ENCODE measurements at places on chromosomes 5 and 9.

DNA sequence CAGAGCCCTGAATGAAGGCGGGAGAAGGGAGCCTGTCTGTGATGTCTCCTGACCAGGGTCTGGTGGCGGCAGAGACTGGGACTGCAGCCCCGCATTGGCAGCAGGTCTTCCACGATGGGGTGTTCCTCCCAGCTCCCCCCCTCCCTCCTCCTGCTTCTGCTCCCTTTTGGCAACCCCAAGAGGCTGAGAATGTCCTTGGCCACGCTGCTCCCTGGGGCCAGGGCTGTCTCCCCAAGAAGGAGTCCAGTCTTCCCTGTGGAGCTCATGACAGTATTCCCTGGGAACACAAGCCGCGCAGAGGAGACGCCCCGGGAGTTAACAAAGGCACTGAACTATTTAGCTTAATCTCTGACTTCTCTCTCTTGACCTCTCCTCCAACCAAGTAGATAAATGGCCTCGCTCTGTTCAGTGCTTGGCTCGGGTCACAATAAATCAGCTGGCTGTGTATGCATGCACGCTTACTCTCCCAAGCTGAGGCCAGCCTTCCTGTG lies 84.0 kb upstream of the NEURL1B start:
- no peak for DNase-seq

DNA sequence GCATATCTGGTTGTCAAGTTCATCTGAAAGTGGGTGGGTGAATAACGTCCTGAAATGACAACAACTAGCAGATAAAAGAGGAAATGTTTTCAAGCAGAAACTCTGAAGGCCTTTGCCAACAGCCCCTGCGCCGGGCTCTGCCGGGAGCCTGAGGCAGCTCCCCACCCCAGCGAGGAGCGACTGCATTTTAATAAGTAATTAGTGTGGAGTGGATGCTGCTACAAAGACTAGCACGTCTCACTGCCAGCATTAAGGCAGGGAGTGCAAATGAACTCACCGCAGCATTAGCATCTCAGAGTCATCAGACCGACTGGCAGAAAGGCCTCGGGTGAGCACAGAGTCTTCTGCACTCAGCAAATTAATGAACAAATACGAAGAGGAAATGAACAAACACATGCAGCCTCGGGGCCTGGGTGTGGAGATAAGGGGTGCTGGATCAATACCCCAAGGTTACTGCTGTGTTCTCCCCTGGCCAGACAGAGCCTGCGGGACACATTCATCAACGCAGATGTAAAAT lies 63.8 kb downstream of the VAV2 start:
- DNase-seq = no peak

DNA sequence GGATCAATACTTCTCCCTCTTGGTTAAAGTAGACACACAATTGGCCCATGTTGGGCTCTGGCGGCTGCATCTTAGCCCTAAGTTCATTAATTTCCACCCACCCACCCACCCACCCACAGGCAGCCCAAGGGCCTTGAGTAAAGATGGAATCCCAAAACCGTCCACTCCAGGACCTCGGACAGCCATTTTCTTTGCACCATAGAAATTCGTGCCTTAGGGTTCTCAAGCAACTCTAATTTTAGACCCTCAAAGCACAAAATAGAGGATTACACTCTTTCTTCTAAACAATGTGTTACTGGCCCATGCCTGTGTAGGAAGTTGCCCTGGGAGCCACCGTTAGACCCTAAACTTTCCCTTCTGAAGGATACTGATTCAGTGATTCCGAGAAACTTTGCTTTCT lies 568.5 kb downstream of the IRX1 start:
- DNase-seq = no peak

DNA sequence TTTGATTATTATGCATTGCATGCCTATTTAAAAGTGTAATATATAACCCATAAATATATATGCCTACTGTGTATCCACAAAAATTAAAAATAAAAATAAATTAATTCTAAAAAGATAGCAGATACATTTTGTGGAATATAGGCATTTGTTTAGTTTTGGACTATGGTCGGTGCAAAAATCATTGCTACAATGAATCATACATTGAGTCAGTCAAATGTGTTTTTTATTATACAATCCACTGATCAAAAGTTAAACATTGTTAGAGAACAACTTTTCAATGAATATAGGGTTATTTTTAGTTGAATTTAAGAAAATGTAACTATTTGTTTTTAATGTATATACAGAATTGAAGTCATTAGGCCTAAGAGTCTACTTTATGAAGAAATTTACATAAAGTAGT lies 885.9 kb downstream of the EFNA5 start:
- DNase-seq = no peak

GRCh38 chr5:170301981-170302652 lies 4.5 kb upstream of the LCP2 start:
- no peak for DNase-seq

- DNase-seq = no peak
These were observed 208.4 kb upstream of the TBCA start for GRCh38 chr5:77984587-77984986.

DNA sequence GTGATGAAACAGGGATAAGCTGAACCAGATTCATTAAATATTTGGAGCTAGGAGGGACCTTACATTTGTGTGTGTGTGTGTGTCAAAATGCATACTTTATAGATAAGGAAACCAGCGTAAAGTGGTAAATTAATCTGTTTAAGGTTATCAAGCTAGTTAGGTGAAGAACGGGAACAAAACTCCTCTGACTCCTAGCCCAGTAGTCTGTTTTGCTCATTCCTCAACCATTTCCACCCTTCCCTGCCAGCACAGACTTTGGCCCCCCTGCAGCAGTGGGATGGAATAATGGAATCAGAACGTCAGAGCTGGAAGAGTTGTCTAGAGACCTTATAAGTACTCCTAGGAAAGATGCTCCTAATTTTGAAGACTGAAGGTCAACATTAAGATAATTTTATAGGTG lies 6.5 kb downstream of the AGXT2 start:
- DNase-seq = no peak

GRCh38 chr5:157283434-157283833 lies 17.5 kb downstream of the CYFIP2 start:
- no peak for DNase-seq

DNA sequence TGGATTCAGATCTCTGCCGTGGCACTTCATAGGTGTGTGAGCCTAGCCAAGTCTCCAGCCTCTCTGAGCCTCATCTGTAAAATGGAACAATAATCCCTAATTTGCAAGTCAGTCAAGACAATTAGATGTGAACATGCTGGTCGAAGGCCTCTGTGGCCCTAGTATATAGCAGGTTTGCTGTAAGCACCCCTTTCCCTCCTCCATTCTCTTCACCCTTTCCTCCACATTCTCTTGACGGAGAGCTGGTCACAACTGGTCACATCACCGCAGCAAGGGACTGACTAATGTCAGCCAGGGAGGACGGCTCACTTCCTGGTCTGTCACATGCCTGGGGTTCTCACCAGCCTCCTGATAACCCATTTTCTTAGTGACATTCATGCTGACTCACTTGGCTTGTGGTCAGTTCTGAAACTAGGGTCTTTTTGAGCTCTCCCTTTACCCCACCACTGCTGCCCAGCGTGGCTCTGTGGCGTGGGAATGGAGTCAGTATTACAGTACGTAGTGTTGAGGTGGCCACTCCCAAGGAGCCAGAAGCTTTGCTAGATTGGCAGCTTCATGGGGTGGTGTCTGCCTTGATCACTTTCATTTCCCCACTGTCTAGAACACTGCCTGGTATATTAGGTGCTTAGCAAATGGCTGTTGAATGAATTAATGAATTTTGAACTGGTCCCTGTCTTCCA lies 47.8 kb downstream of the ERGIC1 start:
- DNase-seq = no peak

- no peak for DNase-seq
These were observed 53.4 kb downstream of the CDH10 start for GRCh38 chr5:24591426-24591825.

GRCh38 chr9:135037521-135038250 lies 49.8 kb upstream of the OLFM1 start:
- no peak for DNase-seq

GRCh38 chr9:13759551-13759950 lies 480.1 kb upstream of the MPDZ start:
- DNase-seq = no peak

DNA sequence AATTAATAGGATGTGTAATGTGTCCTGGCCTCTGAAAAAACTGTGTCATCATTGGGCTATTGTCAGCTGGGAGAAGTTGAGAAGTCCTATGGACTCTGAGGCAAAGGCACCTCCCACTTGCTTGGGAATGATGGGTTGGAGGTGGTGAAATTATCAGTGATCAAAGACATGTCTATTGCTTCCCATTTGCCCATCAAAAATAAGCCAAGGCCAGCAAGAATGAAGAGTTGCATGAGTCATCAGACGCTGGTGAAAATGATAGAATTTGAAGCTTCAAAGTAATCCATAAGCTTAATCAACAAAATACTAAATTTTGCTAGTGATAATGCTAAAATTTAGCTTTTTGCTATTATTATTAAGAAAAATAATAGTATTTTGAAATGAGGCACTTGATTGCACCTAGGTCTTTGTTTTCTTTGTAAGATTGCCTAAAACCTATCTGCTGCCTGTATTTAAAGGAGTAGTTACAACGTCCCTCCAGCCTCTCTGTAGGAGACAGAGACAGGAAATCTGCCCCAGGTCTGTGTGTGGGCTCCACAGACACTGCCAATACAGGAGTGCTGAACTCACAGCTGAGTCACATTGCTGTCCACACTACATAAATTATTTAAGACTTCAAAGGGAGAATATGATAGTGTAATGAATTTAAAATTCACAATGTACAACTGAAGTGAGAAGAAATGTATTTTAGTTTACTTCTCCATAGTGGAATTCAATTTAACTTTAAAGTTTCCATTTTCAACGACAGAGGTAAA lies 48.4 kb upstream of the APC start:
- no peak for DNase-seq

DNA sequence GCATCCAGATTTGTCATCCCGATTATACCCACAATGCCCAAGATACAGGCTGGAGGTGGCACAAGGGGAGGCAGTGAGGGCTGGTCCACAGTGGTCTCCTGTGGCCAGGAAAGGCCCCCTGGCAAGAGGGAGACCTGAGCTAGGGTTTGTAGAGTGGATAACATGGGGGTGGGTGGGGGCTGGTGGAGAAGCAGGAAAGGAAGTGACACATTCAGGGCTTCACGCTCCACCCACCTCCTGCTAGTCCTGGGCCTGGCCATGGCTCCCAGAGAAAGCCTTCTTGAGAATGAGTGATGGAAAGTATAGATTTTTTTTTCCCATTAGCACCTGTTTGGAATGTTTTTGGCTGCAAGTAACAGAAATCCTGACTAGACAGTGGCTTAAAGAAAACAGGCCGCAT lies 81.3 kb downstream of the ANKRD33B start:
- no peak for DNase-seq

DNA sequence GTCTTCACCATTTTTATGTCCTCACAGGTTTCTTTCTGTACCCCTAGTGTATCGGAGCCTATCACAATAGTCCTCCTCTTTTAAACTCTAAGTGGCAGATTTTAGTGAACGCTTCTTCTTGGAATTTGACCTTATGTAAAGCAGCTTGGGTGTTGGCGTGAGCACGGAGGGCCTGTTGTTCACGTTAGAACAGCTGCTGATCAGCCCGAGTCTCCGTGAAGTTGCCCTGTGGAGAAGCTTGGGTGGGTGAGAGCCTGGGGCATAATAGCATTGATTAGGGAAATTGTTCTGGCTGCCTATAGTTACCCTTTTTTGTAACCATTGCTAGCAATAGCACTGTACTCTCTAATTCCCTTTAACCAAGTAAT lies 167.0 kb upstream of the OTULINL start:
- no peak for DNase-seq

- no peak for DNase-seq
These were observed 70.0 kb upstream of the SSBP2 start for GRCh38 chr5:81820863-81821262.

GRCh38 chr9:88303721-88304451 lies 84.4 kb upstream of the SPIN1 start:
- DNase-seq = no peak

- DNase-seq = no peak
These were observed 134.2 kb upstream of the LMX1B start for GRCh38 chr9:126479515-126479914.
